Sigmoid colon (tissue), 7 donors: ENCODE measurements at places on chromosomes 4 and X. TPM values are rescaled to one million over a fixed set of nuclear protein-coding genes. Genes with fewer than 3 reads are reported as not detected.

DNA sequence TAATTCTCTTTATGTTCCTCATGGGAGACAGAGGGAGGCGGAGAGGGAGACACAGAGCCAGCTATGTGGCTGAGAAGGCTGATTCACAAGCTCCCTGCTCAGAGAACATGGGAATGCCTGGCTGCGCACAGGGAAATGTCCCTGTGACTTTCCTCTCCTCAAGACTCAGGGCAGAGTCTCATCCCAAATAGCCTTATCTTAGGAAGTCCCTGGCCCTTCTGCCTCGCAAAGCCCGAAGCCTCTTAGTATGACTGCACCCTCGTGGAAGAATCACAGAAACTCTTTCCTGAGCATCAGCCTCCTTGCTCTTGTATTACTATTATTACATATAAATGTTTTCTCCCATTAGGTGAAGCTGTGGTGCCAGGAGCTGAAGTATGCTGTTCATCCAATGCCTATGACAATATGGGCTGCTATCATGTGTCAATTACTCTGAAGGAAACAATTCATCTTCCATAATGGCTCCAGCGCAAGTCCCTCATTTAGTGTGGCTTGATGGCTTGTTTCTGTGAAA lies 230.5 kb downstream of the MGST2 start:
- no peaks in the 10 kb centered on the region for H3K4me1 ChIP-seq
- no peak overlapping the region for H3K4me3 ChIP-seq
- DNase-seq, result no peak
- no peaks in the 10 kb centered on the region for H3K27me3 ChIP-seq

GRCh38 chrX:38108364-38108763 lies 102.0 kb downstream of the SYTL5 start:
- H3K36me3 ChIP-seq, result no peaks in the 10 kb centered on the region
- H3K27me3 ChIP-seq, result no peaks in the 10 kb centered on the region
- no peak overlapping the region for H3K4me3 ChIP-seq
- no peak for DNase-seq

DNA sequence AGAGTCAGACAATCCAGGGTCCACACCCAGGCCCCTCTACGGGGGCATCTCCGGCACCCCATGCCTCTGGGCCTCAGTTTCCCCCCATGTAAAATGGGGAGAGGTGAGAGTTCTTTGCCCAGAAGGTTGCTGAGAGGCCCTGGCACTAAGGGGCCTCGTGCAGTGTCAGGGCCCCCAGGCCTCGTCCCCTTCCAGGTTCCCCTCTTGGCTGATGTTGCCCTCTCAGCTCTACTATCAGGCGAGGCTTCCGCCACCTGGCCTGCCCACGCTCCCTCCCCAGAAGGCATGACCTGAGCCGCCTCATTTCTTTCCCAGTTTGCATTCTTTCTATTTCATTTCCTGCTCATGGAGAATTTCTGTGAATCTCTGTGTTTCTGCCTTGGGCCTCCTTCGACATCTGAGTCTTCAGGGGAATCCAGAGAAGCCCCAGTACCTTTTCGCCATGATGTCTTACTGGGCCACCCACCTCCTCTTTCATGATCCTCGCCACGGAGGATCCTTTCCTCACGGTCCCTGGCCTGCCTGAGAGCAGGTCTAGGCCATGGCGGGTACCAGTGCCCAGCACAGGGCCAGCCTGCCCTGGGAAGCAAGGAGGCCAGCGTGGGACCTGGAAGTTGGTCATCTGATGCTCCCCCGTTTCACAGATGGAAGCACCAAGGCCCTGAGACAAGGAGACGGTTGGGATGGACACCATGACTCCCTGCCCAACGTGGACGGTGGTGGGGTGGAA lies 21.9 kb upstream of the MRFAP1 start:
- peaks cover 24% of the 10 kb centered on the region for H3K36me3 ChIP-seq
- no peak overlapping the region for H3K4me3 ChIP-seq

- DNase-seq, result no peak
- H3K36me3 ChIP-seq, result no peaks in the 10 kb centered on the region
- H3K4me1 ChIP-seq, result no peaks in the 10 kb centered on the region
- H3K4me3 ChIP-seq, result no peak overlapping the region
Observed at GRCh38 chrX:123108513-123109427, 75.3 kb upstream of the GRIA3 start.

Gene KCND1
- 1.2 TPM for total RNA-seq

Gene IL3RA
- total RNA-seq, result 5.6 TPM

Gene RXFP1
- total RNA-seq, result not detected

DNA sequence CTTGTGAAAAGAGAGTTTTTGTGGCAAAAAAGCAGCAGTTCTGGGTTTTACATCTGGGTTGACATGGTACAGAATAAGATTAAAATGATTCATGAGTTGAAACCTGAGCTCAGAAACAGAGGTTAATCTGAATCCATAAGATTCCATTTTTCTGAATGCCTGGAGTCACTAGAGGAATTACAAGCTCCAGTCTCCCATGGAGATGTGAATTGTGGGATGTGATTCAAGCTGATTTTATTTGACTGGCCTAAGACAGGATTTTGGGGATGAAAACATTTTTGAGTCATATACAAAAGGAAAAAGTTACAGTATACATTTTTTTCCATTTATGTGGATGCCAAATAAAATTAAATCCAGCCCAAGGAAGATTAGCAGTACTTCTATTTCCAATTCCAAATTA lies 161.1 kb downstream of the RBM46 start:
- no peaks in the 10 kb centered on the region for H3K36me3 ChIP-seq
- no peaks in the 10 kb centered on the region for H3K27me3 ChIP-seq
- no peaks in the 10 kb centered on the region for H3K4me1 ChIP-seq
- H3K27ac ChIP-seq, result no peak overlapping the region

GRCh38 chrX:129705377-129705925 lies 33.3 kb upstream of the XPNPEP2 start:
- no peak overlapping the region for H3K27ac ChIP-seq
- no peak overlapping the region for H3K4me3 ChIP-seq
- DNase-seq, result no peak

GRCh38 chrX:18461431-18461830 lies 36.0 kb downstream of the CDKL5 start:
- DNase-seq, result no peak
- no peaks in the 10 kb centered on the region for H3K27me3 ChIP-seq
- H3K27ac ChIP-seq, result no peak overlapping the region
- no peaks in the 10 kb centered on the region for H3K36me3 ChIP-seq
- H3K4me1 ChIP-seq, result peaks cover 5% of the 10 kb centered on the region
